Activated T-helper 17 cell treated with anti-CD3 and anti-CD28 coated beads, Interleukin-2, amount 50 U/mL, for 72 hours (primary cell): ENCODE measurements at places on chromosomes 3 and 15. TPM values are rescaled to one million over a fixed set of nuclear protein-coding genes. Genes with fewer than 3 reads are reported as not detected.

GRCh38 chr15:88393719-88394519, 73.3 kb downstream of the MRPL46 start:
- peak; percentile 89 for ATAC-seq

- ATAC-seq: no peak
These were observed 14.5 kb upstream of the CCDC33 start for GRCh38 chr15:74221399-74222239.

GRCh38 chr15:37077623-37078351, 22.6 kb downstream of the MEIS2 start:
- no peak for ATAC-seq

DNA sequence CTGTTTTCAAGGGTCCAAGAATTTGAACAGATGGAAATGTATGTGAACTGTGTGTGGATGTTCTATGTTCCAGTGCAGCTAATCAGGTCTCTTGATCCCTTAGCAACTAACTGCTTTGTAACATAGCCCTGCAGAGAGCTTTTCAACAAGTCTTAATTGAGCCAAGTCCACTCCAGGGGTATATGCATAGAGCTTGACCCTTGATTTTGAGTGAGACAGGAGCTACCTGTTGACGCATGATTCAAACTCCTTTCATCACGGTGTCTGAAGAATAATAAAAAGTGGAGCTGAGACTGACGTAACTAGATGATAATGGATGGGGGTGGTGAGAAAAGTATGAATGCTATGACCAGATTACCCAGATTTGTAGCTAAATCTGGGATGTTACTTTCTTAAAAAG, 93.3 kb upstream of the CCDC54 start:
- ATAC-seq: no peak

DNA sequence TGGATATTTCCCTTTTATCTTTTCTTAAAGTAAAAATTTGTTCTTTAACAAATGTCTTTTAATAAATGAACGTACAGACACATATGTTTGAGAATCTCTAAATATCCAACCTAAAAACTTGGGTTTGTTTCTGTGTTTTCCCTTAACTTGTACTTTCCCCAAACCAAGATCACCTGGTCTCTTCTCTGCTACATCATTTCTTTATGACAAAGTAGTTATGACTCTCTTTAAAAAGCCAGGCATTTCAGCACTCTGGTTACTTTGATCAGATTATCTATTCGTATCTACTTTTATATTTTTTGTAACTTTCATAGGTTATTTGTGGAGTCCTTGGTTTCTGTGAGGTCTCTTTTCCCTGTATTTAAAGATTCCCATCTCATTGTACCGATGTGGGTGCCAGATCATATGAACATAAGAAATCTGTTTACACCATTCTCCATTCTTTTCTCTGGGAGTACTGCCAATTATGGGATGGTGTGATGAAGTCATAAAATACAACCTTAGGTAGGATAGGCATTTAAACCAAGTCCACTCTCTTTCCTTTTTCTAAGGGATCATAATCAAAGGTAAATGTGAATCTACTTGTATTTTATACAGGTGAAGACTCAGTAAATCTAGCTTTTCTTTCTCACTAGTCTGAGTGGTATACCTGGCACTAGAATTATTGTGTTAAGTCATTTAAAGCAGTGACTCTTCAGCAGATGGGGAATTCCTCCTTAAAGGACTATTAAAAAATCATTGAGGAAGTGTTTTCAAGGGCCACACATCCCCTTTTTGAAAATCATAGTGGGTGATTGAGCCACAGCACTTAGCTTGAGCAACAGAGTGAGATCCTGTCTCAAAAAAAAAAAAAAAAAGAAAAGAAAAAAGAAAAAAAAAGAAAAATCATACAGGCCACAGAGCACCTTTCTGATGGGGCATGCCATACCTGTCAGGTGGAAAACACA, 12.4 kb upstream of the NFKBIZ start:
- no peak for ATAC-seq

GRCh38 chr3:99681512-99681911, 43.1 kb downstream of the COL8A1 start:
- no peak for ATAC-seq

- no peak for ATAC-seq
These were observed 1006.7 kb upstream of the ALCAM start for GRCh38 chr3:104360038-104360437.

DNA sequence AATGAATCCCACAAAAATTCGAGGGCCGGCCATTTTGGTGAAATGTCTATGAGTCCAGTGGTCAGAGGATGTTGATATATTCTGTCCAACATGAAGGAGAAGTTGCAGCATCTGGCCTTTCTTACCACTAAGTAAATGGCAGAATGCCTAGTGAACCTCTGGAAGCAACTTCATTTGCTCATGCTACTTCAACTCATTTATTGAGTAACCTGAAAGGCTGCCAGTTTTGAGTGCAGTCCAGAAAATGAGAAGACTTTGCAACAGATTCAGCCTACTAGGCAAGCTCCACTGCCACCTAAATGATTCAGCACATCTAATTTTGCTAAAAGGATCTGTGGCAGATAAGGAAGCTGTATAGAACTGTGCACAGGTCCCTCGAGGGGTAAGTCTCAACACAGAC, 265.0 kb downstream of the OPA1 start:
- no peak for ATAC-seq

DNA sequence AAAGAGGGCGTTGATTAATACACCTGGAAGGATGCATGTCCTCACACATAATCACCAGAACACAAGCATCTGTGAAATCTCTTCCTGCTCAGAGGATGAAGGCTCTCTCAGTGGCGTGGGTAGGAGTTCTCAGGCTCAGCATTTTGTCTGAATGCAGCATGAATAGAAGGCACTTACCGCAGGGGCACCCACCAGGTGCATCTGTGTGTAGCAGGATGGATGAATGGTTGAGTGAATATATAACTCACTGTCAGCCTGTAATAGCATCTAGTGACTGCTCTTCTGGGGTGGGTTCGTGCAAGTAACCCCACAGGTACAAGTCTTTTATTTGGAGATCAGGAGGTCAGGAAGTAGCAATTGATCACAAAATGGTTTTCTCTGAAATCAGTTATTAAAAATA, 143.0 kb downstream of the SQOR start:
- ATAC-seq: no peak

DNA sequence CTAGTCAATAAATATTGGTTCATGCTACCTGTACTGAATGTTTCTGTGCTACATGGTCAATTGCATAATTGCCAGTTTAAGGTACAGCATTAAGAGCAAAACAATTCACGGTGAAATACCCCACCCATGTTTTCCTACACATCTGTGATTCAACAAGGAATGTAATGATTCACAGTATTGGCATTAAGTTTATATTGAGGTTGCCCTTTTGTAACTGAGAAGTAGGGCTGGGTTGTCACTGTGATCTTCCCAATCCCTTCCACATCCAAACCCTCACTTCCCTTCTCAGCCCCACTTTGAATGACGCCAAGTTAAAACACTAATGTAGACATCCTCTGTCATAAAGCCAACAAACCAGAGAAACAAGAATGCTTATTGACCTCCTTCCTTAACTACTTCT, 112.0 kb upstream of the TJP1 start:
- no peak for ATAC-seq

- ATAC-seq: no peak
These were observed 196.8 kb upstream of the ZNF717 start for GRCh38 chr3:75982151-75982550.

- ATAC-seq: peak; percentile 68
These were observed 99.2 kb upstream of the TRPM1 start for GRCh38 chr15:31200735-31201151.

GCSAM gene
- 13.5 TPM for total RNA-seq

SLC24A5 gene
- not detected for total RNA-seq

ZDHHC19 gene
- total RNA-seq: not detected

GOLGA6L10 gene
- total RNA-seq: 1.2 TPM

GOLGA8S gene
- total RNA-seq: 0.08 TPM

MUC20 gene
- total RNA-seq: 3.8 TPM

CYP1A2 gene
- not detected for total RNA-seq

ADAMTS17 gene
- total RNA-seq: 1.1 TPM
